NCI-H2029 treated with DMSO at 0.1 percent for 48 hours (cell line): ENCODE measurements at places on chromosomes 3 and 15.

DNA sequence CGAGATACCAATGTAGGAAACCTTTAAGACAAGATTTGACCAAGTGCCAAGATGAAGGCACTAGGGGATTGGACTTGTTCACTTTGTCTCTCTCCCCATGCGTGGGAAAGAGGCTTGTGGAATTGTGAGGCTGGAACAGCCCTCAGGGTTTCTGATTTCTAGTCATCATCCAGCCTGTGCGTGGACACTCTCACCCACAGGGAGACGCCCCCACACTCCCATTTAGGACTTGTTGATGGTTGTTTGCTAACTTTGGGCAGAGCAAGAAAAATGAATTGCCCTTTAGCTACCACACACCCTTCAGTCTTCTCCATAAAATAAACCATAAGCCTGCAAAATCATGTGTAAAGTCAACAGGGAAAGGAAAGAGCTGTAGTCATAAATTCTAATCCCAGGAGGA is 18.4 kb downstream of the ACKR2 start:
- no peak for DNase-seq

GRCh38 chr3:153976891-153977554 is 144.2 kb upstream of the ARHGEF26 start:
- no peak for DNase-seq

GRCh38 chr15:57461541-57461940 is 85.2 kb downstream of the CGNL1 start:
- DNase-seq = no peak

- DNase-seq = no peak
Observed at GRCh38 chr3:134267996-134268395, 17.3 kb upstream of the RYK start.

DNA sequence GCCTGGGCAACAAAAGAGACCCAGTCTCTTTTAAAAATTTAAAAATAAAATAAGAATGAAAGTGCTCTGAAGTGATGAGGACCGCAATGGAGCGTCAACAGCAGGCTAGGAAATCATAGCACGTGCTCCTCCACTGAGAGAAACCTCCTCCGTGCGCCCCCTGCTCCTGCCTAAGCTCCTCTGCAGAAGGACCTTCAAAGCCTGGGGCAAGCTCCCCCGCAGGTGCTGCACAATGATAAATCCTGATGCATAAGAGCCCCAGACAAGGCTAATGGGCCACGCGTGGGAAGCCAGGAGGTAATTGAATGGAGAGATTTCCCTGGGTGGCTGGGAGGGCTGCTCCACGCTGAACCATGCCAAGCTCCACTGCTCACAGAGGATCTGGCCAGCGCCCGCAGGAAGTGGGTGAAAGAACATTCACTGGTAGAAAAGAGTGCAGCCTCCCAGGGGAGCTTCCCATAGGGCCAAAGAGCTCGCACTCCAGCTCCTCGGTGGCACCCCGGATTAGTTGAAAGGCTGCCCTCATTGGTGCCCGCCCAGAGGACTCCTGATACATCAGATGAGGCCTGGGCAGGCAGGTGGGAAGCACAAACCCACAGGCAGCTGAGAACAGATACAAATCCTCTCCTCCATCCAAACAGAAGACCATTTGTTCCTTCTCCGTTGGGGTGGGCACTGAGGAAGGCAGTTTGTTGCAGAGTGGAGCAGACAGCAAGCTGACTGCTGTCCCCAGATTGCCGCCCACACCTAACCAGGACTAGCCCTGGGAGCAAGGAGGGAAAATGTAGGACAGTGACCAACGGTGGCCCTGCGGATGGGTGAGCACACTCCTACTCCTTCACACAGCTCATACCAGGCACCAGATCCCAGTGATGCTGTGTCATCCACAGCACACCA is 52.5 kb downstream of the CPN2 start:
- no peak for DNase-seq

- no peak for DNase-seq
Observed at GRCh38 chr15:27648359-27648758, 450.8 kb downstream of the OCA2 start.

- DNase-seq = no peak
Observed at GRCh38 chr3:187208159-187208558, 10.9 kb downstream of the RTP1 start.

- DNase-seq = no peak
Observed at GRCh38 chr3:60461267-60461666, 790.0 kb downstream of the FHIT start.

DNA sequence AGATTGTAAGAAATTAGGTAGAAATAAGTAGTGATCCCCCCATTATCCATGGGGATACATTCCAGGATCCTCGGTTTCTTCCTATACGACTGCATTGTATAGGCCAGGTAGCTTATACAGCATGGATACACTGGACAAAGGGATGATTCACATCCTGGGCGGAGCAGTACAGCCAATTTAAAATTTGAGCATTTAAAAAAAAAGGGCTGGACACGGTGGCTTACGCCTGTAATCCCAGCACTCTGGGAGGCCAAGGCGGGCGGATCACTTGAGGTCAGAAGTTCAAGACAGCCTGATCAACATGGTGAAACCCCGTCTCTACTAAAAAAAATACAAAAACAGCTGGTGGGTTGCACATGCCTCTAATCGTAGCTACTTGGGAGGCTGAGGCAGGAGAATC is 976 bp upstream of the ARGFX start:
- DNase-seq = no peak

- no peak for DNase-seq
Observed at GRCh38 chr3:197209366-197210260, 88.8 kb downstream of the DLG1 start.

- DNase-seq = no peak
Observed at GRCh38 chr3:66107855-66108254, 69.1 kb upstream of the MAGI1 start.

DNA sequence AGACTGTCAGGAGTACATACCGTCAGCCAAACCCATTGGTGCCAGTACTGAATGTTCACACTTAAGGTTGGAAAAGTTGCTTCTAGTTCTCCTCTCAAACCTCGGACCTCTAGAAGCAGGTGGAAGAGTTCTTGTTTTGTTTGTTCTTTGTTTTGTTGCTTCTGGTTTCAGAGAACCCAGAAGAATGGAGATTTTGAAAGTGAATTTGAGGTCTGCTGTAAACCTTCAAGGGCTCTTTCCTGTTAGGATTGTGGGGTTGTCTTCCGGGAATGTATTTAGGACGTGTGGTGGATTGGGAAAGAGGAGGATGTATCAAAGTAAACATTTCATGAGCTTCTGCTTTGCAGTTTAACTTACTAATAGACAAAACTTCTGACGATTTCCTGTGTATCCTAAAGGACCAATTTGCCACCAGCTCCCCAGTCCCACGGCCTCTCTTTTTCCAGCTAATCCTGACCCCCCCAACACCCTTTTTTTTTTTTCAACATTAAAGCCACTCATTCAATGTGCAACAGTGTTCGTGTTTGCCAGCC is 50.3 kb downstream of the FILIP1L start:
- DNase-seq = no peak

GRCh38 chr3:119541547-119541946 is 17.9 kb downstream of the CD80 start:
- DNase-seq = no peak

DNA sequence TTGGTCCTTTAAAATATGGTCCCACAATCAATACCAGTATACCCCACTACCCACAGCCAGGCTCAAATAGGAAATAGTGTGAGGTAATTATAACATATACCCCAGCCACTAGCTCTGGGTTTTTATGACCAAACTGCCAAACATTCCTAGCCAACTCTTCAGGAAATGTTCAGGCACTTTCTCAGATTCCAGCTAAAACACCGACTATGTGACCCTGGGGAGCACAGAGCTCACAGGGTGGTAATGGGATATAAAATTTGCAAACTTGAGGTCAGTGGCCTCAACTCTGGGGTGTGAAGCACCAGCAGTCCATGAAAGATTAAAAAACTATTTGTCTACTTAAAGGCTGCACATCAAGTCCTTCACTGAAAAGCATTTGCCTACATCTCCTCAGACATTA is 12.9 kb downstream of the FBN1 start:
- DNase-seq = no peak

DNA sequence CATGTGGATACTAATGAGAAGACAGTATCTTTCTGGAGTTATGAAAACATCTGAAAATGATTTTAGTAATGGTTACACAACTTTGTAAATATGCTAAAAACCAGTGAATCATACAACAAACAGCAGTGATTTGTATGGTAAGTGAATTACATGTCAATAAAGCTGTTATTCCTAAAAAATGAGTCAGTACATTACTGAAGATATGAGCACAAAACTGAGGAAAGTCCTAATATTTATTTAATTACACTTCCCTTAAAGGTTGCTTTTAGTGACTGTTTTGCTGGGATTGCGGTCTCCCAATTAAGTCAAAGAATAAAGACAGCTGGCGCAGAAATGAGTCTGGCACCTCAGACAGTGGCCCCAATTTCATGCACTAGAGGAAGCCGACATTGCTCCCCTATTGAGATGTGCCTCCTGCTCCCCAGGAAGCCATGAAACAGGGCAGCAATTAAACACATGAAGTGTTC is 50.9 kb upstream of the FSIP1 start:
- DNase-seq = no peak

GRCh38 chr3:186823386-186823785 is 17.1 kb upstream of the RFC4 start:
- no peak for DNase-seq

DNA sequence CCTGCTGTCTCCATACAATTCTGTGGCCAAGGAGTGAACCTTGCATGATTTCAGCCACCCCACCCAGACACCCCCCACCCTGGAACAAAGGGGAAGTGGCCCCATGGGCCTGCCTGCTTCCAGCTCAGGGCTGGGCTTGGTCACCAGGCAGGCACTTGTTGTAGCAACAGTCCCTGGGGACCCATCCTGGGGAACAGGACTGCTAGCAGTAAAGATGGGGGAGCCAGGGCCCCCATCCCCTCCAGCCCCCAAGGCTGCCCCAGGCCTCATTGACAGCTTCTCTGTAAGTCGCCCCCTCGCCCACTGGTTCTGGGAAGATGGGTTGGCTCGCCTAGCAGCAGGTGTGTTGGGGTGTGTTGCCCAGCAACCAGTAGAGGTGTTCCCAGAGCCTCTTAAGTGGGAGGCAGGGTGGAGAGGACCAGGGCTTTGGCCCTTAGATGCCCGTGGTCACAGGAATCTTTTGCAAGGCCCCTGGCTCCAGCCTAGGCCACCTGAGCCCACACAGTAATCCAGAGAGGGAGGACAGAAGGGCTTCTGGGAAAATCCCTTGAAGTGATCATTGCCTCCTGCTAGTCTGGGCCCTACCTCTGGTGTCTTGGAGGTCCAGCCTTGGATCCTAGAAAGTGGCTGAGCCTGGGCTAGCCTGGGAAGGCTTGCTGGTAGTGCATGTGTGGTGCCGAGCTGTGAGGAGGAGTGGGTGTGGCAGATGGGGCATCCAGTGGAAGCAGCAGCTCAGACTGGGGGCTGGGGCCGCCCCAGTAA is 48.9 kb downstream of the CYP11A1 start:
- no peak for DNase-seq

DNA sequence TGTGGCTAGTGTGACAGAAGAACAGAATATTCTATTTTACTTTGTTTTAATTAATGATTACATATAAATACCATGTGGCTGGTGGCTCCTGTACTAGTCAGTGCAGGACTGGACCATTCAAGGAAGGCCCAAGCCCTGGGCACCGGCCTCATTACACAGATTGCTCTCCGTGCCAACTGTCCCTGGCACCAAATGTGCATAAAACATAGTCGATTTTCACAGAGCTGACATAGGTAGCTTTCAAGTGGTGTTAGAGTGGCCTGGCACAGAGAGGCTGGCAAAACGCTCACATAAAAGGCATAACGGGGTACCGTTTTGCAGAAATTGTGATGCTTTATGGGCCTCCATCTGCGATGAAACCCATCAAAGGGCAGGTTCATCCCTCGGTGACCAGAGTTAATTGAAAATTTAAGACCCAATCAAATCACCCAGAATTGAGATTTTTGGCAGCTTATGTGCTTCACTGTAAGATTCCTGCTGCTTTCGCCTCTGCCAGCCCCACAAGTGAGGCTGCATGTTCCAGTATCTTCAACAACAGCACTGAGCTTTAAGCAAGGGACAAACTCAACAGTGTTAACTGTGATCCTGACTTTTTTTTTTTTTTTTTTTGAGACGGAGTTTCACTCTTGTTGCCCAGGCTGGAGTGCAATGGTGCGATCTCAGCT is 25.9 kb downstream of the RFTN1 start:
- peak; percentile 70 for DNase-seq

DNA sequence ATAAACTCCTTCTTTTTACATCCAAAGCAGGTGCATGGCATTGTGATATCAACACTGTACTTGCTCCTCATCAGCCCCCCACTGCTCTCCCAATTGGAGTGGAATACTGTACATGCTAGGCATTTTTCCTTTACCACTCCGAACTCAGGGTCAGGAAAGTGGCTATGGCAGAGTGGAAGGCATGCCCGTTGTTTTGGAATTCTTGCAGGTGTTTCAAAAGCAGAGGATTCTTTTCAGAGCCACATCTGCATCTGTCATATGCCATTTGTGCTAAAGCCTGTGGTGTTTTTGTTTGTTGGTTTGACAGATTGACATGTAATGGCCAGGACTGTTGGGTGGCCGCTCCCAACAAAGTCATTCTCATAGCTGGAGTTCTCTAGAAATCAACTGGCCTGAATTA is 41.7 kb downstream of the SOX2 start:
- DNase-seq = no peak

DNA sequence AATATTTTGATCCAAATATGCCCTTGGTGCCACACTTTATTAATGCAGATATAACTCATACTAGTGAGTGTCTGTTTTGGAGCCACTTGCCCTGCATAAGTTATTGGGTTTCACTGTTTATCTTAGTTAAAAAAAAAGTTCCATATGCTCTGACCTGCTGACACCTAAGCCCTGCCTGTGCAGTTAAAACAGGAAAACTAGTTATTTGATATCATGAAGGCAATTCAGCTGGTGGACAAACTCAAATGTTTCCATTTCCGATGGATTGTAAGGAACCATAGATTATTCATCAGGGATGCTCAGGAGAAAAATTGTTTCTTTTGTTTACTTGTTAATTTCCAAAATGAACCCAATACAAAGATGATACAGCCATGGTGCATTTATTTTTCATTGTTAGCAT is 68.3 kb downstream of the NR2F2 start:
- DNase-seq = no peak

DNA sequence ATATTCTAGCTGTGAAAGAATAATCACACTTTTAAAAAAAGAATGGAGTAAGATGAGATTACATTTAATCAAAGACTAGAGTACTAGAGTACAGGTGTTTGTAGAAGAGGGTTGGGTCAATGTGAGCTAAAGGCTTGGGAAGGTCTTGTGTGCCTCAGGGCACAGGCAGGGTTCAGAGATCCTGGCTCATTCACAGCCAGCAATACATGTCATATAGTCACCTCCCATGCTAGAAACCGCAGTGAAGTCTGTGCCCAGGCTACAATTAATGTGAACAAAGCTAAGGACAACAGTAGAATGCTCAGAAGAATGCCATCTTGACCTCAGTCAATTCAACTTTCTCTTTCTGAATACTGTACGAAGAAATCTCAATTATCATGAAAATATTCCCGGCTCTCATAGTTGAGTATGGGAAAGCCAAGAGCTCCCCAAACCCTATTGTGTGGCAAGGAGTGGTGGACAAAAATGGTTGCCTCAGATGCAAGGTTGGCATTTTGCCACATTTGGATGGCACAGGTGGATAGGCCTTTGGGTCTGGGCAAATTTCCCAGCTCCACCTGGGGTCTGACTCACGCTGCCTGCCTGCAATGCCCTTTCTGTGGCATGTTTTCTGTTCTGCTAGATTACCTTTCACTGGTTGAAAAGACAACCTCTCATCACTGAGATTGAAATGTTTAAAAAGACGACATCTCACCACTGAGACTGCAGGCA is 70.2 kb downstream of the NMD3 start:
- peak; percentile 37 for DNase-seq

- DNase-seq = no peak
Observed at GRCh38 chr15:31306426-31307269, 20.0 kb upstream of the KLF13 start.
